ENCODE measurements at places on chromosomes 7 and 10.

- no peak for DNase-seq
These were observed 115.0 kb downstream of the PLXDC2 start for GRCh38 chr10:19930936-19931893.

DNA sequence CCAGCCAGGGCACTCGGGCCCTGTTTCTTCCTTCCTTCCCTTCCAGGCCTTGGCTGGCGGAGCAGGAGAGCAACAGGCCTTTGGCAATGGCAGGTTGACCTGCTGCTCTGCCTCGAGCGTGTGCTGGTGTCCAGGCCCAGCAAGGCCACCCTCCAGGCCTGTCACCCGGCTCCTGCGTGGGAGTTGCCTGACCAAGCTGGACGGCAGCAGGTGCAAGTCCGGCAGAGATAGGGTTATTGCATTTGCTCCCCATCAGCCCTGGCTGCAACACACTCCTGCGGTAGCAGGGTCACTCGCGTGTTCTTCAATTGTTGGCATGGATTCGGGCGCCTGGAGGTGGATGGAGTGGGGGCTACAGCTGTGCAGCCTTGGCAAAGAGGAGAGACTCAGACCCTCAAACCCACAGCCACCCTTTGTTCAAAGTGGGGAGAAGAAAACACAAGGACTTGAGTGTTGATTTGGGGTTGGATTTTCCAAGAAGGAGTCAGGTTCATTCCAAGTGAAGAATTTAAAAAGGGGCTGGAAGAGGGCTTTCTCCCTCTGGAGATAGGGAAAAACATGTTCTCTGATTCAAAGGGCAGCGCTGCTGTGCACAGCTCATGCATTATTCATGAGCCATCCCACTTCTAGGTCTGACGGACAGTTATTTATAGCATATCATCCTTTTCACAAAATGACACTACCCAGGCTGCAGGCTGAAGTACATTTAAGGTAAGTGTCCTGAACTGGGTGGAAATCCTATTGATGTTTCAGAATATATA is 64.2 kb upstream of the PITRM1 start:
- DNase-seq: no peak

GRCh38 chr7:66837007-66837406 is 84.0 kb upstream of the TMEM248 start:
- DNase-seq: no peak

GRCh38 chr7:108637049-108637621 is 67.5 kb downstream of the DNAJB9 start:
- DNase-seq: no peak

DNA sequence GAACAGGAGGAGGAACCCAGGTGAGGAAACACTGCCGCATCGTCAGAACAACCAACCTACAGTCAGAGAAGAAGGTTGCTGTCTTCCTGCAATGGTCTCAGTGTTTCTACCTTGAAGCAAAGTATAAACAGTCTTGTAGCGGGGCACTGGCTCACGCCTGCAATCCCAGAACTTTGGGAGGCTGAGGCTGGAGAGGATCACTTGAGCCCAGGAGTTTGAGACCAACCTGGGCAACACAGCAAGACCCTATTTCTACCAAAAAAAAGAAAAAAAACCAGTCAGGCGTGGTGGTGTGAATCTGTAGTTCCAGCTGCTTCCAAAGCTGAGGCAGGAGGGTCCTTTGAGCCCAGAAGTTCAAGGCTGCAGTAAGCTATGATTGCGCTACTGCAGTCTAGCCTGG is 23.4 kb downstream of the SNX8 start:
- DNase-seq: no peak

- DNase-seq: no peak
These were observed 5.9 kb upstream of the HERPUD2 start for GRCh38 chr7:35700865-35701264.

All from stimulated activated CD4-positive, alpha-beta T cell treated with anti-CD3 and anti-CD28 coated beads, Interleukin-15, amount 100 ng/mL, for 48 hours (primary cell).